GM23248 (cell line): ENCODE measurements at places on chromosomes 6 and 20. TPM values are rescaled to one million over a fixed set of nuclear protein-coding genes. Genes with fewer than 3 reads are reported as not detected.

DNA sequence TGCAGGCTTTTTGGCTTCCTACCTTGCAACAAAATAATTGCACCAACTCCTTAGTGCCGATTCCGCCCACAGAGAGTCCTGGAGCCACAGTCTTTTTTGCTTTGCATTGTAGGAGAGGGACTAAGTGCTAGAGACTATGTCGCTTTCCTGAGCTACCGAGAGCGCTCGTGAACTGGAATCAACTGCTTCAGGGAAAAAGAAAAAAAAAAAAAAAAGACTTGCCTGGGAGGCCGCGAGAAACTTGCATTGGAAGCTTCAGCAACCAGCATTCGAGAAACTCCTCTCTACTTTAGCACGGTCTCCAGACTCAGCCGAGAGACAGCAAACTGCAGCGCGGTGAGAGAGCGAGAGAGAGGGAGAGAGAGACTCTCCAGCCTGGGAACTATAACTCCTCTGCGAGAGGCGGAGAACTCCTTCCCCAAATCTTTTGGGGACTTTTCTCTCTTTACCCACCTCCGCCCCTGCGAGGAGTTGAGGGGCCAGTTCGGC lies 420 bp downstream of the SOX4 start:
- peak; percentile 82 for DNase-seq

VNN1 gene
- 0.86 TPM in 1 of 2 replicates, not detected in the other for total RNA-seq

TMEM217 gene
- 1.2 and 4.6 TPM in 2 replicates for total RNA-seq

DNA sequence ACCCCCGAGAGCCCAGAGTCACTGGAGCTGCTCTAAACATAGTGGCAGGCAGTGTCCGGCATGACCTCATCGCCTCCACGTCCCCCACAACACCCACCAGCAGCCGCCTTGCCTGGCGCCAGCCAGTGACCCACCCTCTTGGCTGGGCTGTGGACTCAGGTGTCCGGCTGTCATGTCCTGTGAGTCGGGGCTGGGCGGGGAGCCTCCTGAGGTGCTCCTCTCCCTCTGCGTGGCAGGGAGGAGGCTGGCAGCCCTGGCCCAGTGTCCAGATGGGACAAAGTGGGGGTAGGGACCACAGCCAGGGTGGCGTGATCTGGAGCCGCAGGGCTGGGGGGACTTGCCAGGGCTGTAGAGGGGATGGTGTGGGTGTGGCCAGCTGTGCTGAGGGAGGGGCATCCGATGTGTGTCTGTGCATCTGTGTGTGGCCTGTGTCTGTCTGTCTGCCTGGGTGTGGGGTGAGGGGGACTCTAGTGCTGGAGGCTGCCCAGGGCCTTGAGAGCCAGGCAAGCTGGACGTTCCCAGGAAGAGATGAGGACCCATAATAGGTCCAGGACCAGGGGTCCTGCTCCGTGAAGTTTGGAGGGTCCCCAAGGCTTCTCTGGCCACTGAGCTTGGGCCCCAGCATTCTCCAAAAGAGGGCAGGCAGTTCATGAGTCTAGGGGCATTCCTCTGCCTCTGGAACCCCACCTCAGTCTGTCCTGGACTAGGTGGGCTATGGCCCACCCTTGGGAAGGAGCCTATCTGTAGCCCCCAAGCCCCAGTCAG lies 2.3 kb upstream of the SOX18 start:
- no peak for DNase-seq

DNA sequence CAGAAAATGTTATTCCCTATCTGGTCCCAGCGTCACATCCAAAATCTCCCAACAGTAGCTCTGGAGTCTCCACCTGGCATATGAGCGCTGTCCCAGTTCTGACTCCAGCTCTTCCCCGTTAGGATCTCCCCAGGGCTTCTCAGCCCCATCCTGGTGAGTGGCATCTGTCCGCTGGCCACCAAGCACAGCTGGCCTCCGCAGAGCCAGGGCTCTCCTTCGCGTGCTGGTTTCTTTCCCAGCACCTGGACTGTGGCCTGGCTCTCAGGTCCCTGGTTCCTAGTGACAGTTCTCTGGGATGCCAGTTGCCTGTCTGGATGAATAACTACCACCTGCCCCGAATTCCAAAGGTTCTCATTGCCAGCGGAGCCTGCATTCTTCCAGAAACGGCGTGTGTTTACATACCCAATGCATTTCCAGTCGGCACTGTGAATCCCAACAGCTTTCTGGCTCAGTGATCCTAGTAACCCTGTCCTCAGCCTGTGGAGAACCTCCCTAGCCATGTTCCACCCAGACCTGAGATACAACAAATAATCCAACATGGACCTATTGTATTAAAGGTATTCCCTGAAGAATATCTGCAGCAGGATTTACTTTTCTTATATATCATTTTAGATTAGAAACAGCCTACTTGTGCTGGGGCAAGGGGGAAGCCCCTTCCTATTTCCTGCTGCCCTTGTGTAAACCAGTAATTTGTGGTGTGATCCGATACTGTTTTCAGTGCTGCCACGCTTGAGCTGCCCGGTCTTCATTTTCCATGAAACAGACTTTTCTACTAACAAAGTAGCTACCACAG lies 69.9 kb upstream of the PDE10A start:
- no peak for DNase-seq

- DNase-seq, result no peak
These were observed 159.2 kb upstream of the ARID1B start for GRCh38 chr6:156617941-156618340.

DNA sequence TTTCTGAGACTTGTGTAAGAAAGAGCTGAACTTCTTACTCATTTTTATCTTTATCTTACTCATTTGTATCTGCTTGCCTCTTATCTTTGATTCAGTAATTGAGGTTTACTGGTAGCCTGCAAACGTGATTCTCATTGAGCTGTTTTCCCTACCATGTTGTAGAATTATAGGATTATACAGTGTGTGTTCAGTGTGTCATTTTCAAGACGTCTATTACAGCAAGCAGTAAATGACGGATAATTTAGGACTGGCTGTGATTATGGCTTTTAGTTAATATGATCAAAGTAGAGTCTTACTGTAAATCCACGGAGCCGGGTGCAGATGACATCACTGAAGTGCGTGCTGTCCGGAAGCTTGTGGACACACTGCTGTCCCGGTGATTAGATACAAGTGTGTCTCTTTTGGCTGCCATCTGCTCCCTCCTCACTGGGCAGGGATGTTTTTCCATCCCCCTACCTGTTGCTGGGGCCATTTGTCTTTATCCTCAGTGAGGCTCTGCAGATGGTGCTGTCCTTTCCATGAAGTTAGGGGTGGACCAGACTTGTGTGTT lies 6.0 kb downstream of the NELFCD start:
- no peak for DNase-seq
